ENCODE measurements at places on chromosomes 5 and 9.

DNA sequence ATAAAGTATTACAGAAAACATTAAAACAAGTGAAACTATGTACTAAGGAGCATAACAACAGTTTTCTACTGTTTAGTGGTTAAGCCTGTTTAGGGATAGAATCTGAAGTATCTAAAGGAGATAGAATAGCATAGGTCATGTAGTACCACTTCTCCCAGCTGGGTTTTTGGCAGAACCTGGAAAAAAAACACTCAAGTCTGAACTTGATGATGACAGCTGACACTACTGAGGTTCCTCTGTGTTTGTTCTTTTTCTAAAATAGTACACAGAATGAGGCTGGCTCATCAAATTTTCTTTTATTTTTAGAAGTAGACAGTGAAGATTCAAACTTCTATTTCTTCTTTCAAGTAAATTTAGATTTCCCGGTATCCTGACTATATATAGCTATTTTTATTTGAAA lies 203.8 kb upstream of the ACO1 start:
- no peak for DNase-seq

DNA sequence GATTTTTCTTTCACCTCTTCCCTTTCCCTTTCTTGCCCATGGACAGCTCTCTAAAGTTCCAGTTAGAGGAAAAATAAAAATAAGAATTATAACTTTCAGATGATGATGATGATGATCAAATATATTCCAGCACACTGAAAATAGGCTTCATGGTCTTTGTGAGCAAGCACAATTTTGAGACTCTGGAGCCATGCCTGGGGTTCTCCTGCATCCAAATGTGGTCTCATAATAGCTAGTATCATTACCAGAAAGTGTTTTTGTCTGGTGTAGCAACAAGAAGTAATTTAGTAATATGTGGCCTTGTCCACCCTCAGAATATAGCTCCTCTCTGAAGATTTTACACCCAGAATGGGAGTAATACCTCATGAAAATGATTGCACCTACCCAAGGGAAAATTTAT lies 150.4 kb downstream of the SNCAIP start:
- DNase-seq: no peak

- DNase-seq: no peak
Observed at GRCh38 chr5:60482301-60482700, 217.7 kb downstream of the DEPDC1B start.

DNA sequence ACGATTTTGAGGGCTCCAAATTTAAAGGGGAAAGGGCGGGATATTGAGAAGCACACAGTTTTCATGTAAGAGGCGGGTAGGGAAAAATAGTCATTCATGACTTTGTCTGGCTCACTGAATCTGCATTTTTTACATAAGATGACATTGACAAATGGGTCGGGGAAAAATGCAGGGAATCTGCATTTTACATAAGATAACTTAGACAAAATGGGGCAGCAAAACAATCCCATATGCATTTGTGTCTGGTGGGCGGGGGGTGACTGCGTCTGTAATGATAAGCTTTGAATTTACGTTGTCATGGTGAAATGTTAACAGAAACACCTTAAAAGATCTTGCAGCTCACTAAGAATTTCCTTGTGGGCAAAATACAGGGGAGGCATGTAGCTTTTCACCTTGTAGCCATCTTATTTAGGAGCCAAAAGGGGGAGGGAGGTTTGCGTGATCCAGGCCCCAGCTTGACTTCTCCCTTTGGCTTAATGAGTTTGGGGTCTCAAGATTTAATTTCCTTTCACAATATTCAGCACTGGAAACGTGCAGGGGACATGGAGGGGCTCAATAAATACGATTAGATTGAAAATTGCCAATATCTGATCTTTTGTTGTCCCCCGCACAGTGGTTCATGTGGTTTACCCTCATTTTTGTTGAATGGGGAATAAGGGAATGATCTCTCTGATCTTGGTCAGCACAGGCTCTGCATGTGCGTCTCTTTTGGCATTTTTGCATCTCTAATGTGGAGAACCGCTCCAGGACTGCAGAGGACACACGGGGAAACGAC lies 41.1 kb upstream of the GADD45G start:
- DNase-seq: no peak

DNA sequence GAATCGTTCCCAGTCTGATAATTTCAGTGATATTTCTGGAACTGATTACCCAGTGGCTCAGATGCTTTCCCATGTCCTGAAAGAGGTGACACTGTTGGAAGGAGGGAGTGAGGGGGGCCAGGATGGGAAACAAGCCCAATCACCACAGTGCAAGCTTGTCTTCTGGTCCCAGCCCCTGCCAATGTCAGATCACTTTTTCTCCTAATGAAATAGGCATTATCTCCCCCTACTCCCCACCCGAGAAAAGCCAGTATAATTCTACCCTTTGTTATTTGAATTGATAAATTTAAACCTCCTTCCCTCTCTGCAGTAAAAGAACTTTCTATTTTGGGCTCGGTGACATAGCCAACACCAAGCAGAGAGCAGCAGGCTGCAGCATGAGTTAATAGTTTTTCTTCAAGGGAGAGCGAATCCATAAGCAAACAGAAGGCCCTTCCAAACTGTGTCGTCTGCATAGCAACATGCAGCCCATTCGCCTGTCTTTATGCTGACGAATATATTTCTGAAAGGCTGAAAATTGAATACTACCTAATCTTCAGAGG lies 14.6 kb upstream of the PPP2CA start:
- no peak for DNase-seq

DNA sequence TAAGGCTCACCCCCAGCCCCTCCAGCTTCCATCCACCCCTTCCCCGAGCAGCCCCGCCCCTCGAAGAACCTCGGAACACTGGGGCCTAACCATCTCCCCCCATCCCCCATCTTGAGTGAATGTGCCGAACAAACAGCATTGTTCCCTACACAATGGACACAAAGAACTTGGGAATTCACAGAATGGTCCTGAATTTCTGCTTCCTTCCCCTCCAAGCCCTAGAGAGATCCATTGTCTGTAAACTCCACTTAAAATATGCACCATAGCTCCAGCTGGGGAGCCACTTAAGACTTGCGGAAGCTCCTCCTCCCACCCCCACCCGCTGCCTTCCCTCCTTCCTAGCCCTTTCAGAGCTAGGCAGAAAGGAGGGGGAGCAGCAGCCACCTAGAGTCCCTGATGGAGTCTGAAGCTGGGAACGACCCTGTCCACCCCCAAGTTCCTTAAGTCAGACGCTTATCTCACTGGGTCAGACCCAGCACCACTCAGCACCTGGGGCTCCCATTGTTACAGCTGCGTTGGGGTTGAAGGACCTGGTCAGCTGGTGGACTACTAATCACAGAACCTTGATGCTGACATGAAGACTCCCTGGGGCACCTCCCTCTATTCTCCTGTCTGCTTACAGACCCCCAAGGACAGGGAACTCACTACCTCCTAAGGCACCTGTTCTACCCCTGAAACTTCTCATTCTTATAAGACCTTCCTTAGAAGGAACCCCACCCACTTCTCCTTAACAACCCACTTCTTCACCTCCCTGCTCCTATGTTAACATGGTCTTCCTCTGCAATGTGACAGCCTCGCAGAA lies 61.4 kb downstream of the PCDH1 start:
- no peak for DNase-seq

Measured in fibroblast of skin of left biceps (primary cell).